ENCODE measurements at places on chromosomes 2 and 18.

- no peak for ATAC-seq
These were observed 7.7 kb downstream of the HJURP start for GRCh38 chr2:233846387-233847247.

DNA sequence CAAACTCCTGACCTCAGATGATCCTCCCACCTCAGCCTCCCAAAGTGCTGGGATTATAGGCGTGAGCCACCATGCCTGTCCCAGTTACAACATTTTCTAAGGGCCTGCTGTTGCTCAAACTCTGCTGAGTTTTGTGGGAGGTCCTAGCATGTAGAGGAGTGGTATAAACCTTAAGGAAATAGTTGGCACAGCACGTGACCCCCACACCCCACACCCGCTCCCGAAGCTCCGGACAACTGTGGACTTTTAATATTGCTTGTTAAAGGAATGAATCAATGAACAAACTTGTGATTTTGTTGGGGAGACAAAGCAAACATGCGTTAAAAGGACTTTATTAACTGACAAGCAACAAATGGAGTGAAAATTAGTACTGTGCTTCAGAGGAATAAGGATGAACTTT lies 137.8 kb upstream of the GATA6 start:
- no peak for ATAC-seq

- no peak for ATAC-seq
These were observed 740.3 kb upstream of the RAB6C start for GRCh38 chr2:129239141-129239540.

DNA sequence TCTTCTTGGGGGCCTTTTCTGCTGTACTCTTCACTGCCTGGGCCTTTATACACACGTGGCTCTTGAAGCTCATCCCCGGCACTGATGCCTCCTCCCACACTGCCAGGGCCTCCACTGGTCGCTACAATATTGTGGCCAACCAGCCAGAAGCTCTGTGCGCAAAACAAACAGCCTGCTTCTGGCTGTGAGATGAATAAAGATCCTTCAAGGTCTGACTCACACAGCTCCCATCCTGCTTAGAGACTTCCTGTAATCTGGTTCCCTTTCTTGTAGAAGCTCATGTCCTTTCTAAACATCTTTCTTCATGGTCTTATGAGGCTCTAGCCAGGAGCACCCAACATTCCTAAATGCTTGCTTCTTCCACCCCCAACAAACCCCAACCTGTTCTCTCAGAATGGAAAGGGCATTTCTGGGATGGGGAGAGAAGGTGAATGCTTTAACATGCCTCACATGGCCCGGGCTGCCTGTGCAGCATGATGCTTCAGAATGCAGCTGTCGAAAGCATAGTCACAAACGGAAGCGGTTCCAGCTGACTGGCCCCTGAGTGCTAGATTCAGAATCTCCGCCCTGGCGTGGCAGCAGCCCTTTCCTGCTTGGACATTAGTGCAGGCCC lies 24.6 kb downstream of the NRP2 start:
- peak; percentile 89 for ATAC-seq

GRCh38 chr18:47175283-47175897 lies 774 bp downstream of the IER3IP1 start:
- ATAC-seq = peak; percentile 43

DNA sequence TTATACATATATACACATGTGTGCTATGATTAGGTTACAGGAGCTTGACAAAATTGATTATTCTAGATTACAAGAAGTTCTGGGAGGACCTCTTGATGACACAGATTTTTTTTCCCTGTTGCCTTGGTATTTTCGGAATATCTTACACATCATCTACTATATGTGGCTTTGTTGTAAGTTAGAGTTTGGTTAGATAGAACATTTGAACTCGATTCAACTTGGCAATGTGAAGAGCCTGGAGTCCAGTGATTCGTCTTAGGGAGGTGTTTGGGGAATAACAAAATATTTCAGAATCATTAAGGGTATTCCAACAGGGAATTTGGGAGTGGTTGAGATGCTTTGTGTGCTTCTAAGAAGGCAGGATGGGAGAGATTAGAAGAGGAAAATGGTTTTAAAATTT lies 39.3 kb upstream of the EFEMP1 start:
- no peak for ATAC-seq

DNA sequence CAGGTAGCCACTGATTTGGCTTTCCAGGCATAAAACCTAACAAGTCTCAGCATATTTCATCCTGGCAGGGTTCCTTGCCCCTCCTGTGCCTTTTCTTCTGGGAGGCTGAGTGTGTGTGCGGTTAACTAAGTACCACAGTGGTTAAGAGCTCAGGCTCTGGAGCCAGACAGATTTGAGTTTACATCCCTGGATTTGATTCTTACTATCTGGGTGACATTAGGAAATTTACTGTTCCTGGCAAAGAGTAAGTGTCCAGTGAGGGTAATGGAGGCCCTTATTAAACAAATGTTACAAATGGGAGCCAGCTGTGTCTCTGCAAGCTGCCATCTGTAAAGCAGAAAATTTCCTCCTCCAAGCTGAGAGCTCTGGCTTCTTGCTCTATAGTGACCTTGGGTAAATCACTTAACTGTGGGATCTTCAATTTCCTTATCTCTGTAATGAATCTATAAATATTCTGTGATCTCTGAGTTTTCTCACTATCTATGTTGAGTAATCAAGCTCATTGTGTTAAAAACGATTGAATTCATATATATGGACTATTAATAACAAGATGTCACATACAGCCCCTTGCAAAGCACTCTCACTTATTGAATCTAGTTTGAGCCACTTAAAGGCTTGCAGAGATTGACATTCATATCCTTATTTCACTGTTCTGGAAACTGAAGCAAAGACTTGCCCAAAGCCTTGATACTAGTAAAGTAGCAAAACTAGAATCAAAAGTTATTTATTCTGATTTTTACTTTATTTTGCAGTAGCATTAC lies 6.5 kb upstream of the COBLL1 start:
- ATAC-seq = peak; percentile 75

GRCh38 chr2:23377771-23378170 lies 7.2 kb upstream of the KLHL29 start:
- peak; percentile 63 for ATAC-seq

DNA sequence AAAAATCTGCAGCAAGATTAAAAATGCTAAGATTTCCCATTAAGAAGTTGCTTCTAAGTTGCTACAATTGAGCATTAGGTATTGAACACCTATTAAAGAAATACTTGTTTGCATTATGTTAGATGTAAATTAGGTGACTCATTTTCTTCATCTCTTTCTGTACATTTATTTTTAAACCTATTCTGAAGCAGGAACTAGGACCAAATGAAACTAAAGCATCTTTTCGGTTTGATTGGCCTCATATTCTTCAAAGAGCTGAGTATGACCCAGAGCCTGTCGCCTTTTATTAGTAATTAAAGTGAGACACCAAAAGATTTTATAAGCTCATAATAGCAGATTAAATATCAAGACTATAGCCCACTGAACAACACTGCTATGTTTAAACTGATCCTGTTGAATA lies 83.4 kb upstream of the ZEB2 start:
- ATAC-seq = no peak

DNA sequence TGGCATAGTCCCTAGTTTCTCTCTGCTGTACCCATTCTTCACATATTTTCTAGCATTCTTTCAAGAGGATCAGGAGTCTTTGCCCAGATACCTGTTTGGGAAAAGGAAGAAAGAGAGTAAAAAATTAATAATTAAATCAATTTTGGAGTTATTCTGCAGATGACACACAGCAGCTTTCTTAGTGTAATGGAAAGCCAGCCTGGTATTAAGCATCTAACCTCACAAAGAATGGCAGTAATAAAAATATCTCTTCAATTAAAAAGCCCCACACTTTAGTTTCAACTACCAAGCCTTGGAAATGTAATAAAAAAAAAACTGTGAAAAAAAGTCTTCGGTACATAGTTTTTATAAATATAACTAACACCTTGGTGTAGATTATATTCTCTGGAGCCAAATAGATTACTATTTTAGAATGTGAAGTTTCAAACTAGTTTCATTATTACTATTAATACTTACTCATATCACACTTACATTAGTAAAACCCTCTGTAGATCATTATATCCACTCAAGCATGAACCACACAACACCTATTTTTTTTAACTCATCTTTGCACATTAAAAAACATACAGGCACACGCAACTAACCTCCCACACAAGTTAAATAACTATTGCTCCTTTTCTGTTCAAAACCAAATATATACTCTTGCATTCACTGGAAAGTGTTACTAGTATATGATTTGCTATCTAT lies 90.9 kb downstream of the GPD2 start:
- no peak for ATAC-seq

- ATAC-seq = no peak
These were observed 110.6 kb downstream of the MSTN start for GRCh38 chr2:189951791-189952535.

GRCh38 chr2:157404363-157404762 lies 39.5 kb downstream of the CYTIP start:
- peak; percentile 81 for ATAC-seq

- ATAC-seq = no peak
These were observed 129.2 kb downstream of the MYO1B start for GRCh38 chr2:191374366-191374765.

DNA sequence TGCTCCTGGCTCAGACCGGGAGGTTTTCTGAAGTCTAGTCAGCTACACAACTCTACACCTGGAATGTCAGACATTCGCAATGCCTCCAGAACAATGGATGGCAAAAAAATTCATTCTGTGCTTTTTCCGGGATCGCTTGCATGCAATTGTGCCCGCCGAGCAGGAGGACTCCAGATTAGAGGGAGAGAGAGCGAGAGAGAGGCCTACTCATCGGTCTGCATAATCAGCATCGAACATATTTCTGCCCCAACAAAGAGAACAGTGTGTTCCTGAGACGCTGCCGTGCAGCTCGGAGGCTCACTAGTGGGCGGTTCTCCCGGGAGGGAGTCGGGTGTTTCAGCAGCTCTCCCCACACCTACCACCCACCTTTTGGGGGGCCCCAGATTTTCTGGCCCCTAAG lies 117.1 kb downstream of the KLHL29 start:
- no peak for ATAC-seq

- ATAC-seq = peak; percentile 60
These were observed 11.4 kb downstream of the OSGEPL1 start for GRCh38 chr2:189751080-189751658.

DNA sequence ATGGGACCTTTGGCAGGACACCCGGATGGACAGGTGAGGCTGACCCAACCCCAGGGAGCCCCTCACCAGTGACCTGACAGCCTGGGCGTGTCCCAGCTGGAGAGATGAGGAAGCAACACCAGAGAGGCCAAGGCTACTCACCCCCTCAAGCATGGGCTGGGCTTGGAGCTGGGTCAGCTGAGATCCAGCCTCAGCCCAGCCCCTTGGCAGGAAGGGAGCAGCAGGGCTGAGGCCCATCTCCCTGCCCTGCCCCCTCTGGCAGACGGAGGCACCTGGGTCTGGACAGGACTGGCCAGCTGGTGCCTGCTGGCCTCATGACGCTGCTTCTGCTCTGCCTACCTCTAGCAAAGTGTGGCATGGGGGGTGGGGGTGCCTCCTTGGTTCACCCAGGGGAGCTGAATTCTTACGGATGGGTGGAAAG lies 37.8 kb downstream of the HS6ST1 start:
- ATAC-seq = peak; percentile 43

GRCh38 chr2:37766106-37766505 lies 94.7 kb upstream of the CDC42EP3 start:
- ATAC-seq = no peak

DNA sequence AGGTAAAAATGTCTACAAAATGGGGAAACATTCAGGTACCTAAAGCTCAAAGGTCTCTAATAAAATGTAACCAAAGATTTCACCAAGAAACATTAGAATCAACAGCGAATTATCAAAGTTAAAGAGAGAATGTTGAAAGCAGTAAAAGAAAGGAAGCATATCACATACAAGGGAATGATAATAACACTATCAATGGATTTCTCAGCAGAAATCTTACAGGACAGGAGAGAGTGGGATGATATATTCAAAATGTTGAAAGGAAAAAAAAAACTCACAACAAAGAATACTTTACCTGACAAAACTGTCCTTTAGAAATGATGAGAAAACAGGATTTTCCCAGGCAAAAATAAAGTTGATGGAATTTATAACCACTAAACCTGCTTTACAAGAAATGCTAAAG lies 591.2 kb upstream of the POU3F3 start:
- ATAC-seq = no peak

DNA sequence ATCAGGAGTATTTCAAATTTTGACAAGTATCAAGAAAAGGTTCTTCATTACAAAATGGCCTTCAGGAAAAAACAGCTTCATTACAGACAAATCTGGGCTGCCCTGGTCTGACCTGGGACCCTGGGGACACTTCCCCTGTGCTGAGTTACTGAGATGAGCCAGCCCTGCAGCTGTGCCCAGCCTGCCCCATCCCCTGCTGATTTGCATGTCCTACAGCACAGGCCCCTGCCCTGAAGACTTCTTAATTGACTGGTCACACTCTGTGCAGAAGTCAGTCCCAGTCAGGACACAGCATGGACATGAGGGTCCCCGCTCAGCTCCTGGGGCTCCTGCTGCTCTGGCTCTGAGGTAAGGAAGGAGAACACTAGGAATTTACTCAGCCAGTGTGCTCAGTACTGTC lies 235.1 kb downstream of the ANKRD36B start:
- no peak for ATAC-seq

DNA sequence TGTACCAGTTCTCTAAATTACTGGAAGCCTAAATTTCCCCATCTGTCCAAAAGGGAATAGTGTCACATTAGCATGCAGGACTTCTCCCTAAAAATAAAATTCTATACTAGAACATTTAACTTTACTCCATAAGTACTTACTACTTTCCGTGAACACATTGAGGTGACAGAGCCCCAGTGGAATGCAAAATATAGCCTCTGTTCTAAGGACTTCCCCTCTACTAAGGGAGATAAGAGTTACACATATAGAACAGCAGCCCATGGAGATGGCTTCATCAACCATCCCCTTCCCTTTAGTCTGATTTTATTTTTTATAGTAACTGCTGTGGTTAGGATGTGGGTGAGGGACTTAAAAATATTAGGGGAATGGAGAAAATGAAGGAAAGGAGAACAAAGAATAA lies 68.9 kb upstream of the STPG4 start:
- ATAC-seq = no peak

- ATAC-seq = no peak
These were observed 110.6 kb upstream of the LYPD1 start for GRCh38 chr2:132780651-132781050.

- no peak for ATAC-seq
These were observed 123.3 kb downstream of the PRKCE start for GRCh38 chr2:45774688-45775244.

DNA sequence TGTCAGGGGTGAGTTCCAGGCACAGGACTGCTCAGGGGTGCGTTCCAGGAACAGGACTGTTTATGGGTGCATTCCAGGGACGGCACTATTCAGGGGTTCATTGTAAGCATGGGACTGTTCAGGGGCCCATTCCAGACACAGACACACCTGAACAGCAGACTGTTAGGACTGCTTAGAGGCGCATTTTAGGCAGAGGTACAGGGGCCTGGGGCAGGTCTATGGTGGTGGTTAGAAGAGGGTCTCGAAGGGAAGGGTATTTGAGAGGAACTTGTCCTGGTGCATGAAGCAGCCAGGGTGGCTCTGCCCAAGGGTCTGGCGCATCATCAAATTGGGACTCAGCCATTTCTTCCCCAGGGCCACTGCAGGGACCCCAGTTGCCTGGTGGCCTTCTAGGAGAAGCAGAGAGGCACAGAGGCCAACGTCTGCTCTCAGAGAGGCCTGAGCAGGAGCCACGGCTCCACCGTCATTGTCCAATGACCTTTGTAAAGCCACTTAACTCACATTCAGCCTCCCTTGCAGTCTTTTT lies 14.8 kb upstream of the MLPH start:
- no peak for ATAC-seq

Data from esophagus mucosa (tissue), 1 donor.